ENCODE measurements at places on chromosomes 6 and 20. TPM values are rescaled to one million over a fixed set of nuclear protein-coding genes. Genes with fewer than 3 reads are reported as not detected.
A peak's percentile ranks its signal among the peaks of the same experiment; 100 is the strongest.

- DNase-seq, result no peak
These were observed 15.2 kb upstream of the STK35 start for GRCh38 chr20:2086177-2086979.

DNA sequence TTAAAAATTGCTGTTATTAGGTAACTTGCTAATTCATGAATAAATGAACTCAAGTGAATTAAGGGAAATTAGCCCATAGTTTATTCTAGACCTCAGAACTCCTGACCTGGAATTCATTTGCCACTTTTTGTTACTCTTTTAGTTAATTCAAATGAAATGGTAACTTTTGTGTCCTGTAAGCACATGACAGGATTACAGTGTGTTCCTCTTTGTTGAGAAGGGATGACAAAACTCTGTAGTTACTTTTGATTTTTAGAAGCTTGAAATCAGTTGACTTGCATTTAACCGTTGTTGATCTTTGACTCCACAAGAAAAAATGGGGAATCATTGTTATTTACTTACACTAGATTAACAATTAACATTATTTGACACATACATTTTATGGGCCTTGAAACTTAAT lies 6.2 kb downstream of the SLC9A8 start:
- no peak for DNase-seq

Gene LPA
- total RNA-seq, result not detected

Gene TTBK1
- 0.07 TPM for total RNA-seq

Gene POU5F1
- 0.83 TPM for total RNA-seq

- DNase-seq, result peak; percentile 34
These were observed 35.6 kb downstream of the ADGRF4 start for GRCh38 chr6:47733879-47734558.

Gene FAM83B
- total RNA-seq, result not detected

- no peak for DNase-seq
These were observed 55.3 kb upstream of the BTN3A2 start for GRCh38 chr6:26309731-26310142.

DNA sequence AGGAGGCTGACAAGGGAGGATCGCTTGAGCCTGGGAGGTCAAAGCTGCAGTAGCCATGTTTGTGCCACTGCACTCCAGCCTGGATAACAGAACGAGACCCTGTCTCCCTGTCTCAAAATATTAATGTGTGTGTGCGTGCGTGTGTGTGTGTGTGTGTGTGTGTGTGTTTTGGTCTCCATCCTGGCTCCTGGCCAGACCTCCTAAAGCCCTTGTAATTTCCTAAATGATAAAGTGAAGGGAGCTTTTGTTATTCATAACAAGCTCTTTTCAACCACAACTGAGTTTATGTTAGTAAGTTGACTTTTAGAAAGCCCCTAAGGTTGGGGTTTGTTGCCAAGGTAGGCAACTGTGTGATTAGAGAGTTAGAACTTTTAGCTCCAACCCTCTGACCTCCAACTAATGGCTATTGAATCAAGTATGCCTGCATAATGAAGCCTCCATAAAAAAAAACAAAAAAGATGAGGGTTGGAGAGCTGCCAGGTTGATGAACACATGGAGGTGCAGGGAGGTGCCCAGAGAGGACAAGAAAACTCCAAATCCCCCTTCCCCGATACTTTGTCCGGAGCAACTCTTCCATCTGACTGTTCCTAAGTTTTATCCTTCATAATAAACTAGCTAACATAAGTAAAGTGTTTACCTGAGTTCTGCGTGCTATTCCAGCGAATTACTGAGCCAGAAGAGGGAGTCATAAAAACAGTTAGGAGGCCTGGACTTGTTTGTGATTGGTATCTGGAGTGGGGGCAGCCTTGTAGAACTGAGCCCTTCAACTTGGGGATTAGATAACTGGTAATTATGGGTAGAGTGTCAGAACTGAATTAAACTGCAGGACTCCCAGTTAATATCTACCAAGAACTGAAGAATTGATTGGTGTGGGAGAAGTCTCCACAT lies 5.3 kb upstream of the AIF1 start:
- DNase-seq, result no peak

- no peak for DNase-seq
These were observed 126.9 kb downstream of the TRMT11 start for GRCh38 chr6:126113261-126113660.

- no peak for DNase-seq
These were observed 195.0 kb upstream of the CEP162 start for GRCh38 chr6:84422380-84422968.

DNA sequence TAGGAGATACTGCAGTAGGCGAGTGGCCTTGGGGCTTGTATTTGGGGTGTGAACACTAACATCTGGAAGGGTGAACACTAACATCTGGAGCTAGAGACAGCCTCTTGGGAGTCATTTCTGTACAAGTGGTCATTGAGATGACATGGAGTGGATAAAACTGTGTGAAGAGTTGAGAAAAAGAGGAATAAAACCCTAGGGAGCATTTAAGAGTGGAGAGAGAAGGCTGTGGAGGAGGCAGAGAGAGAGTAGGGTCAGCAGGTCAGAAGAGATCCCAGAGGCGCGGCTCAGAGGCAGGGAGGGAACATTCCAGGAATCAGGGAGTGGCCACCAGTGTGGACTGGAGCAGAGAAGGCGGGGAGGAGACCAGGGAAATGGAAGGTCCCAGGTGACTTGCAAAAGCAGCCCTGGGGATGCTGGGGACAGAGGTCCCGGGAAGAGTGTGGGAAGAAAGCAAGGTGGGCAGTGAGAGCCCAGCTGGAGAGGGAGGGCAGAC lies 202.0 kb upstream of the RNF24 start:
- no peak for DNase-seq

- no peak for DNase-seq
These were observed 1.5 kb upstream of the CITED2 start for GRCh38 chr6:139376017-139376330.

GRCh38 chr6:163608204-163608644 lies 193.7 kb downstream of the QKI start:
- DNase-seq, result no peak

Gene MATN4
- not detected for total RNA-seq

- DNase-seq, result no peak
These were observed 9.4 kb upstream of the OCSTAMP start for GRCh38 chr20:46559685-46560440.

- DNase-seq, result no peak
These were observed 29.6 kb downstream of the PRKN start for GRCh38 chr6:162697872-162698403.

- no peak for DNase-seq
These were observed 85.6 kb downstream of the BFSP1 start for GRCh38 chr20:17445543-17445942.

- DNase-seq, result no peak
These were observed 46.8 kb downstream of the PLN start for GRCh38 chr6:118594877-118595276.

- DNase-seq, result no peak
These were observed 803 bp downstream of the MICB start for GRCh38 chr6:31498748-31499147.

Gene LAMP5
- total RNA-seq, result 0.15 TPM

DNA sequence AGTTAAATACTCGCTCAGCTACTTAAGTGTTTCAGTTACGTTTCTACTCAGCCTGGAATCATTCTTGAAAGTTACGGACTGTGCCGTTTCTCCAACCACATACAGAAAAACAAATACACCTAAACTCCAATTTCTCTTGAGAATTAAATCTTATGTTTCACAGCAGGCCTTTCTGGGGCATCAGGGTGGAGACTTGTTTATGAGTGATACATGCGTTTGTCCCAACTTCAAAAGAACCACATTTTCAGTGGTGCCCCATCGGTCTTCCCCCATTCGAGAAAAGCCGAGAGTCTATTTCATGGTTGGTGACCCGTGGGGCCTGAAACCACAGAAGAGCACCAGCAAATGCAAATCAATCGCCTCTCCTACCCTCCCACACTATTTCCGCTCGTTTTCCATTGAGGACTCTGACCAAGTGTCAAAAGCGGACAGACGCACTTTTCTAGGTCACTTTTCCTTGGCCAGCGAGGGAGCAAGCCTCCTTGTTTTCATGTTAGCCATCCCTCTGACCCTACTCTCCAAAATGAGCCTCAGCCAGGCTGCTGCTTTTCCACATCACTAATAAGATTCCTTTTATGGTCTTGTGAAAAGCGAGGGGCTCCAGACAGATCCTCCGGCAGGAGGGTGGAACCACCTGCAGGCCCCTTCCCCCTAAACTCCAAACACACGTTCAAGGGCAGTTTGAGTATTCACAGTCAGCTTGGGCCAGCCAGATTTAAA lies 3.1 kb downstream of the JAG1 start:
- DNase-seq, result no peak

DNA sequence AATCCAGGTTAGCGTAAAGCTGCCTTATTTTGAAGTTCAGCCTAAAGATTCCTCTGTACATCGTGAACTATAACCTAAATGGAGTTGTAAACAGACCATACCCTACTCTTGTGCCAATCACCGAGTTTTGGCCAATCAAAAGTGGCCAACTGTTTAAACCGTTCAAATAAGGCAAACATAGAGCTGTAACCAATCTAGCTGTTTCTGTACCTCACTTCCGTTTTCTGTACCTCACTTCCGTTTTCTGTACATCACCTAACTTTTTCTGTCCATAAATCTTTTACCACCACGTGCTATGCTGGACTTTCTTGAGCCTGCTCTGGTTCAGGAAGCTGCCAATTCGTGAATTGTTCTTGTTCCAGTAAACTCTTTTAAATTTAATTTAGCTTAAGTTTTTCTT lies 39.7 kb downstream of the LBP start:
- DNase-seq, result no peak

GRCh38 chr20:40309731-40310130 lies 379.3 kb downstream of the MAFB start:
- DNase-seq, result no peak

Gene PSORS1C2
- not detected for total RNA-seq

DNA sequence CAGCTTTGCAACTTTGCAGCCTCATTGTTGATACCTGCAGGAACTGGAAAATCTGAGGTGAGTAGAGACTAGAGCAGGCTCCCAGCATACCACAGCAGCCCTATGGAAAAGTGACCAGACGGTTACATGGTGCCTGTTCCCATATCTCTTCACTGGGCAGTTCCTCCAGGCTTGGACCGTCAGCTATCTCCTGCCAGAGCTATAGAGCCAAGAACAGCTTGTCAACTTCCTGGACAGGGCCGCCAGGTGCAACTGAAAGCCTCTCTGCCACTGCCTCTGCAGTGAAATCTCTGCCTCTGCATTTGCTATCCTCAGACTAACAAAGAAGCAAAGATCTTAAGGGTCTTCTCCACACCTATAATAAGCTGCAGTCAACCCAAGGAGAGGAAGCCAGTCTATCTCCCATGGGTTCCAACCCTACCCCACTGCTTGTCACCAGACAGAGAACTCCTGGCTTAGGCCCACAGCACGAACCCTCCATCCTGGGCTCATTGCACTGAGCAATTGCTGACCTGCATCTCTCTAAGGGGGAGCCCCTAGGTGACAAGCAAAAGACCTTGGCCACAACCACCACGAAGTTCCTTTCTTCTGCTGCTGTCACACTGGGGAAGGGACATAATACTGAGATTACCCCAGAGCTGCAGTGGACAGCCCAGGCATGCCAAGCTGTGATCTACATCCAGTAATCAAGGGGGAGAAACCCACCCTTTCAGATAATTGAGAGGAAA lies 60.1 kb upstream of the KHDRBS2 start:
- no peak for DNase-seq

Gene BEND3
- total RNA-seq, result 2.9 TPM

Gene PRSS35
- not detected for total RNA-seq

Gene ZSCAN23
- 0.78 TPM for total RNA-seq

DNA sequence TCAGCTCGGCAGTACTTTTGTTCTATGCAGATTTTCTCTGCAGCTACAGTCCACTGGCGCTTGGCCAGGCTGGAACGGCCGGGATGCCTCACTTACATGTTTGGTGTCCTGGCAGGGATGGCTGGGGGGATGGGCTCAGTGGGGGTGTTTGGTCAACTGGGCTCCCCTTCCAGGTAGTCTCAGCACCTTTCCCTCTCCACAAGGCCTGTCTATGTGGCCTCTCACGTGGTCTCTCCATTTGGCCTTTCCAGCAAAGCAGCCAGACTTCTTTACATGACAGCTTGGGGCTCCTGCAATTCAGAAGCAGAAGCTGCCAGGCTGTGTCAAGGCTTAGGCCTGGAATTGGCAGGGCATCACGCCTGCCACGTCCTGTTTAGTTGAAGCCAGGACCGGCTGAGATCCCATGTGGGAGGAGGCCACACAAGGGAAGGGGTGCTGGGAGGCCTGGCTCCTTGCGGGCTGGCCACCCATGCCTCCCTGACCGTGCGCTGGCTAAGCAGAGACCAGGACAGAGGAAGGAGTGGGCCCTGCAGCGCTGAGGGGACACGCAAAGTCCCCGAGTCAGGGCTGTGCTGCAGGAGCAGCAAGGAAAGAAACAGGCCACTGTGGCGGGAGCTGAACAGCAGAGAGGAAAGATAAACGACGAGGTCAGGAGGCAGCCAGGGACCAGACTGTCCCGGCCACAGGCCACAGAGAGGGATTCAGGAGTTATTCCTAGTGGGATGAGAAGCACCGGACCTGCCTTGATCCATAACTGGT lies 38.9 kb downstream of the MGME1 start:
- no peak for DNase-seq

GRCh38 chr20:37256286-37256685 lies 5.3 kb downstream of the GHRH start:
- no peak for DNase-seq

Gene BPIFA1
- total RNA-seq, result not detected

GRCh38 chr6:33950472-33950881 lies 146.7 kb upstream of the MLN start:
- DNase-seq, result no peak

GRCh38 chr20:8131598-8132483 lies at the start of gene PLCB1:
PLCB1 (plus strand) TSS chr20:8132266; CDS start chr20:8132652, 386 bp downstream.
- DNase-seq, result peak; percentile 49

DNA sequence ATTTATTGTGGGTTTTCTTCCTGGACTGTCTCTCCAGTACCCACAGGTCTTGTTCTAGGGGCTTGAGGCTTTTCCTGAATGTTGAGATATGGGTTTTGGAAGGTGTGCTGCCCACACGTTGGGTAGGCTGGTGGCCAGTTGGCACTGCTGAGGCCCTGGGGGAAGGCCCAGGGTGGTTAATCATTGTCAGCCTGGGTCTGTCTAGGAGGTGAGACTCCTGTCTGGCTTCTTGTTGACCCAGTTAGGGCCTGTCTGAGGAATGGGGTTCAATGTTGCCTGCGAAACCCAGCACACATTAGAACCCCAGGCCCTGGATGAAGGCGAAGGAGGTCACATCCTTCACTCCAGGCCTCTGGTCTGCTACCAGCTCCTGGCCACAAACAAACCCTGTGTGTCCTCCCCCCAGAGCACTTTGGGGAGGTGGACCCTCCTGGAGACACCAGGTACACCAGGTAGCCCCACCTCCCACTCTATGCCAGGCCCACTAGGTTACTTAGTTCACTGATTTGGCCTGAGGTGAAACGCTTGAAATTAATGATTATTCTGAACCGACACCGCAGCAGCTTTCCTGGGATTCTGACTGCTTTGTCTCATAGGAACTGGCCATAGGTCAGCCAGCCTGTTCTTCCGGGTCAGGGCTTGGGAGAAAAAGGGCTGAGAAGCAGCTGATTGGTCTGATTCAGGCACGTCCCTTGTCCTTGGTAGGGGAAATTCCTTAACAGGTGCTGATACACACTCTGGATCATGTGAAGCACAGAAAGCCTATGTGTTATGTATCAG lies 15.2 kb downstream of the DNMT3B start:
- no peak for DNase-seq

Gene DPPA5
- total RNA-seq, result not detected

- no peak for DNase-seq
These were observed 57.9 kb downstream of the ZMYND8 start for GRCh38 chr20:47298624-47299023.

Gene EYS
- not detected for total RNA-seq

Gene IFNGR1
- 48.2 TPM for total RNA-seq

- DNase-seq, result no peak
These were observed 10.8 kb downstream of the MCUR1 start for GRCh38 chr6:13803581-13803980.
